ENCODE measurements at places on chromosomes 11 and 22.

DNA sequence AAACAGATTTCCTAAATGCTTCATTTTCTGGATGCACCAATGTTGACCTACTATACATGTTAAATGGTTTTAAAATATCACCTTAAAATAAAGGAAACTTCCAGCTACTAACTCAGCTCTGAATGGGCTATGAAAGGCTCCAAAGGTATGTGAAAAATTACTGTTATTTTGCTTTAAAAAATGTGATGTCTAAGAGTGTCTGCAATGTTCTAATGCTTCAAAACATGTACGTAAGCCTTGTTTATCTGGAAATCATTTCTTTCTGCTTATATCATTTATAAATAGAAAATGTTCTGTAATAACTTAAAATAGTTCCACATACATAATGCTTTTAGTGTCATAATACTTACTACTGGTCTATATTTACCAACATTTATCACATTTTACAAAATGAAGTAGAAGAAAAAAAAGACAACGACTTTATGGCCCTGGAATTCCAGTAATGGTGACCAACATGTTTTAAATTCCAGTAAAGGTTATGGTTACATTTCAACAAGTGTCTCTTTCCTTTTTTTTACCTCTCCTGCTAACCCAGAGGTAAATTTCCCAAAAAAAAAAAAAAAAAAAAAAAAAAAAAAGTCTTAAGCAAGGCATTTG is 2.5 kb downstream of the BDNF start:
- DNase-seq: no peak

- no peak for DNase-seq
These were observed 22.7 kb upstream of the RASD2 start for GRCh38 chr22:35517769-35518530.

- DNase-seq: no peak
These were observed 16.8 kb upstream of the IL10RA start for GRCh38 chr11:117969160-117969991.

DNA sequence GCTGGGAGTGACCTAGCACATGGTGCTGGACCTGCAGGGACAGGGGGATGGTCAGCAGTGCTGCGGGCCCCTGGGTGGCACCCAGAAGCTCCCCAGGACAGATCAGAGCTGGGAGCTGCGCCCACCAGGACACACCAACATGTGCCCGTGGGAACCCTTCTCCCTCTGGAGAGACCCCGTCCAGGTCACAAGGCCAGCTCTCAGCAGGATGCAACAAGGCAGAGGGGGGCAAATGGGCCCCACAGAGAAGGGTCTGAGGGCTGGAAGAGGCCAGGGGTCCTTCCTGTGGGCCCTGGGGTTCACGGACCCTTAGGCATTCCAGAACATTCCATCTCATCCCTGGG is 6.2 kb downstream of the DUSP8 start:
- DNase-seq: no peak

GRCh38 chr22:30054067-30054763 is 26.0 kb upstream of the HORMAD2 start:
- DNase-seq: no peak

DNA sequence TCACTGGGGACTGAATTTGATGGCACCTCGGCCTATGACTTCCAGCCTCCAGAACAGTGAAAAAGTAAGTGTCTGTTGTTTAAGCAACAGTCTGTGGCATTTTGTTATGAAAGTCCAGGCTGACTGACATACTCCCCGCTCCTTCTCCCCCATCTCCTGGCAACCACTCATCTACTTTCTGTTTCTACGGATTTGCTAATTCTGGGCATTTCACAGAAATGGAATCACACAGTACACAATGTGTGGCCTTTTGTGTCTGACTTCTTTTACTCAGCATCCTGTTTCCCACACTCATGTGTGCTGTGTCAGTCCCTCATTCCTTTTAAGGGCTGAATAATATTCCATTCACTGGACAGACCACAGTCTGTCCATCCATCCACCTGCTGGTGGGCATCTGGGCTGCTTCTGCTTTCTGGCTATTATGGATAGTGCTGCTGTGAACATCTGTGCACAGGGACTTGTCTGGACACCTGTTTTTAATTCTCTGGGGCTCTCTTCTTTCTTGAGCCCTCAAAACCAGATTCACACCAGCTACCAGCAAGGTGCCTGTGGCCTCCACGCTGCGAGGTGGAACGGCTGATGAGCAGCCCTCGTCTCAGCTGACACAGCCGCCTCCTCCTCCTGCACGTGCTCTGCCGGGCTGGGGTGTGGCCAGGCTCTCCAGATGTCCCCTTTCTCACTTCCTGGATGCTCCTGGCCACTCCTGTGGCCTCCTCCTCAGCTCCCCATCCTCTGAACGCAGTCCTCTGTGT is 333.1 kb downstream of the CTTN start:
- no peak for DNase-seq

- peak; percentile 66 for DNase-seq
These were observed 31.0 kb upstream of the CD5 start for GRCh38 chr11:61071208-61071681.

- no peak for DNase-seq
These were observed 12.7 kb downstream of the MYO18B start for GRCh38 chr22:25754527-25755202.

GRCh38 chr11:94303966-94304958 is at the start of gene IZUMO1R:
Gene IZUMO1R, plus strand, starts transcription at chr11:94304580. Its CDS starts 1,057 bp downstream, at chr11:94305637.
- no peak for DNase-seq

GRCh38 chr11:123196060-123196714 is 1.1 kb upstream of the CLMP start:
- no peak for DNase-seq

- DNase-seq: no peak
These were observed 5.5 kb upstream of the IRAG1 start for GRCh38 chr11:10699072-10699471.

DNA sequence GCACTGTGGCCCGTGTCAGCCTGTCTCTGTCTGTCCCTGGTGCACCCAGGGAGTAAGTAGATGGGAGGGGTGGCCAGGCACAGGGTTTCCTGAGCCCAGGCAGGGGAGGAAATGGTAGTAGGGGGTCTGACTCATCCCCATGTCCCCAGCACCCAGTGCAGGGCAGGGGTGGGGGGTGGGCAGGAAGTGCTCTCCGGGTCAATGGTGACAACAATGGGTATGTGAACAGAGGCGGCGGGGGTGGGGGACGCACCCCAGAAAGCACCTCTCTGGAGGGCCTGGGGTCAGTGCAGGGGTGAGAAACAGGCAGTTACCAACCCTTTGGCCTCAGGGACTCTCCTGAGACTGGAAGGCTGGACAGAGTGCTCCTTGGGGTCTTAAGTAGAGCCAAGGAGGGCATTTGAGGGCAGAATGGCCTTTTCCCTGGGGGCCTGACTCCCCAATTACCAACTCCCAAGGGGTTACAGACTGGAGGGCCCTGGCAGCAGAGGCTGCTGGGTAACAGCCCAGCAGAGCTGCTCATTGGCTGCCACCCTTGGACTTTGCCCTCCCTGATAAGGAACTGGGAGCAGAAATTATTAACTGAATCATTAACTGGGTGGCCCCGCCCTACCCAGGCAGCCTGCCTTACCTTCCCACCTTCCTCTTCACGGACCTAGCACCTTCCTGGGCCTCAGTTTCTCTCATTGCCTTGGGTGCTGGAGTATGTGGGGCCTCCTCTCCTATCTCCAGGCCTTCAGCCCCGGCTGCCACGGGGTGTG is 4.2 kb downstream of the MYRF start:
- DNase-seq: peak; percentile 65

- peak; percentile 55 for DNase-seq
These were observed 52.4 kb downstream of the CACNA1I start for GRCh38 chr22:39622881-39623367.

DNA sequence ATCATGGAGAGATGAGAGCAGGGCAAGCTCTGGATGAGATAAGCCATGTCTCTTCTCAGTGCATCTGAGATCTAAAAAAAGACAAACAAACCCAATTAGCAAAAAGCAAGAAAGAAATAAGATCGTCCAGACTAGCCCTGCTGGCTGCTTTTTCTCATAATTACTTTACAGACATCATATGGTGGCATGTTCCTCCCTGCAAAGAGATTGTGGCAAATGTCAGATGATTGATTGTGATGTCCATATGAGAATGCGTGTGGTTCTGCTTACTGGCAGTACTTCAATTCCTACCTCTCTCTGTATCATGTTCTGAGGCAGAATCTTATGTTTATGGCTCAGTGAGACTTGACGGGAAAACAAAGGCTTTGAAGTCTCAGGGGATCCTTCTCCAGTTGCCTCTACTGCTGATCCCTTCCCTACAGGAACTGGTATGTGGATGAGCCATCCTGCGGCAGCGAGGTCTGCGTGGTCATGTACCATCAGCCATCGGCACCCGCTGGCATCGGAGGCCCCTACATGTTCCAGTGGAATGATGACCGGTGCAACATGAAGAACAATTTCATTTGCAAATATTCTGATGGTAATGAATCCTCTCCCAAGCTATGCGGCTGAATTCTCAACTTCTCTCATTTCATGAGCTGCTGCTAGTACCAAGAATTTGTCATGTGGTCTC is 8.8 kb downstream of the LAYN start:
- no peak for DNase-seq

DNA sequence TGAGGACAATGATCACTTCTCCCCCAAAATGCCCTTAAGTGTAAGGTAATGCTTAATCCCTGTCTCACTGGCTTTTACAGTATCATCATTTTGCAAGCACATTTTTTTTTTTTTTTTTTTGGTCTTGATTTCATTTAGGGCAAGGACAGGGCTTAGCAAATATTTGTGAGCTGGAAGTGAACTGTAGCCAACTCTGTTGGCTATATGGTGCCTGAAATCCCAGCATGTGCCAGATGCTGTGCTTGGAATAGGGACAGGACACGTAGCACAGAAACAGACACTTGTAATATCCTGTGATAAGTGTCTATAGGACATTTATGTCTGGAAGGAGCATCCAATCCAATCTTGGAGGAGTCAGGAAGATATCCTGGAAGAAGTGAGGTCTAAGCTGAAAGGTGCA is 198.3 kb downstream of the NAV2 start:
- DNase-seq: no peak

DNA sequence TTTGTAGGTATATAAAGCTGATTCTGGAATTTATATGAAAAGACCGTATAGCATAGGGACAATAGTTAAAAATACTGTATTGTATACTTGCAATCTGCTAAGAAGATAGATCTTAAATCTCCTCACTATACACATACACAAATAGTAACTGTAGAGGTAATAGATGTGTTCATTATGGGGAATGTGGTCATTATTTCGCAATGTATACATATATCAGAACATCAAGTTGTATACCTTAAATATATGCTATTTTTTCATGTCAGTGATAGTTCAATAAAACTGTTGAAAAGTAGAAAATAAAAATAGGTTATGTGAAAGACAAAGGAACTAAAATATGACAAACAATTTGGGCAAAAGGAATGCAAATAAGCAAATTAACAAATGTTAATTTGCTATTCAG is 35.2 kb upstream of the LIN7C start:
- no peak for DNase-seq

- no peak for DNase-seq
These were observed 118.8 kb downstream of the DBX1 start for GRCh38 chr11:20041499-20041898.

DNA sequence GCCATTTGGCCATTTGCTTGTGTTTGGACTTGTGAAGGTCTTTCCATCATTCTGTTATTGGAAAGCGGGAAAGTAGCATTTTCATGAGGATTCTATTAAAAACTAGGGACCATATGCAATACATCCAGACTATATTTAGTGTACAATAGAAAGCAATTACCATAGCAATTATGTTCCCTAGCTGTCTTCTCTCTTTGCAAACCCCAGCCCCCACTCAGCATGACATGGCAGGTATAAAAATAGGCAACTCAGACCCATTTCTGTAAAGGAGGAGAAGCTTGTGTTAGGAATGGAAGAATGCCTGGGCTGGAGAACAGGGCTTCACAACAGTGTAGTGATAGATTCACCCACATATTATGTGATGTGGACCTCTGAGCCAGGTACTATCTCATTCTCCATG is 12.4 kb downstream of the OR51B6 start:
- no peak for DNase-seq

DNA sequence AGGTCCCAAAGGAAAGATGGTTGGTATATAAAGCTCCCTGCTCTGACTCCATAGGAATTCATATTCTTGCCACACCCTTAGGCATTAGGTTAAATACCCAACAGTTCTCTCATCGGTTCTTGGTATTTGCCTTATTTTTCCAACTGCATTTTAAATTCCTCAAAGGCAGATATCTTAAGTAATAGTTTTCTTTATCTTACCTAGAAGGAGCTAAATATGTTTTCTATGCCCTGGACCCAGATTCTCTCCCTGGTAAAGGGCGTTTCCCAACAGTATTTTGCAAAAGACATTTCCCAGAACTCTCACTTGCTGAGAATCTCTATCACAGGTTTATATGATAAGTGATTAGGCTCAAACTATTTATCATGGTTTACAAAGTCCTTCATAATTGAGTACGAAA is 158.6 kb upstream of the BDNF start:
- no peak for DNase-seq

- DNase-seq: no peak
These were observed 63.7 kb downstream of the PPFIBP2 start for GRCh38 chr11:7577291-7578190.

GRCh38 chr11:21205205-21205604 is 535.8 kb downstream of the NELL1 start:
- DNase-seq: no peak
